Activated CD4-positive, alpha-beta T cell treated with anti-CD3 and anti-CD28 coated beads, Interleukin-2, amount 10 ng/mL, durations not matched to agents 24 days and 14 days (primary cell): ENCODE measurements at places on chromosomes 7 and 10. TPM values are rescaled to one million over a fixed set of nuclear protein-coding genes. Genes with fewer than 3 reads are reported as not detected.

- DNase-seq, result peak; percentile 67
These were observed 1.8 kb downstream of the GDI2 start for GRCh38 chr10:5811387-5811821.

DNA sequence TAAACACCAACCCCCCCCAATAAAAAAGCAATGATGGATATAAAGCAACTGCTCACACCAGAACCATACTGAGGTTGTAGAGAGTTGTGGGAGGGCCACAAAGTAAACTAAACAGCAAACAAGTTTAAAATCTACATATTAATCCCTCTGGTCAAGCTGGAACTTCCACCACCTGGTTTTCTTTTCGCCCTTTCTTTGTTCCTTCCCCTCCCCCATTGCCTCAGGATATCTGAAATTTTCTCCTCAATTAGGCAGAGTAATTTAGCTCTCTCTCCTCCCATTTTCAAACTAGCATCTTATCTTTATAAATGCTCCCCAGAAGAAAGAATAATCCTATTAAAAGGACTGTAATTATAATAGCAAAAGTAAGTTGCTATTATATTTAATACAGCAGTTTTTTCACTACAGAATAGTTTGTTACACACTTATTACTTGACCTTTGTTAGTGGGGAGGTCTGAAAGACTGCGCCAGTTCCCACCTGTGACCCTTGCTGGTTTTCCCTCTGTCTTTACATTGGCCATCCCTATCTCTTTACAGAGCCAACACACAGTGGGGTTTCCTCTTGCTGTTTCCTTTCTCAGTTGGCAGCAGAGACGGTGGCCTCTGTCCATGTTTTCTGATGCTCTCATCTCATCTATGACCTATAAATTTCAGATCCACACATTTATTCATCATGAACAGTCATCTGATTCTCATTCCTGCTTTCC lies 235.4 kb downstream of the RNLS start:
- DNase-seq, result no peak

- DNase-seq, result no peak
These were observed 10.4 kb downstream of the TWIST1 start for GRCh38 chr7:19107081-19107355.

DNA sequence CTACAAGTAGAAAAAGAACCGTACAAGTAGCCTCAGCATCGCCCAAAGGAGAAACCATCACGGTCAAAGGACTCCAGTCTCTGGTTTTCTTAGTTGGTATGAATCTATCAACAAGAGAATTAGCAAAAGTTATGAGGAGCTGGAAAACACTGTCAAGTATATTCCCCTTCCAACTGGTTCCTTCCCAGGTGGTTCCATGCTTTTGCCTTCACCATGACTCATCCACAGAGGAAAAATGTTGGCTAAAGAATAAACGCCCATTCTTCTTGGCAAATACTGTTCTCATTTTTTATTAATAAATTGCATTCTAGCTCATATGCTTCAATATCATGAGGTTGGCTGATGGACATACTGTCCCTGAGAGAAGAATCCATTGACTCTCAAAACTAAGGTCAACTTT lies 6.4 kb downstream of the ELMO1 start:
- no peak for DNase-seq

- DNase-seq, result no peak
These were observed 8.0 kb downstream of the FRMPD2 start for GRCh38 chr10:48266528-48266927.

DNA sequence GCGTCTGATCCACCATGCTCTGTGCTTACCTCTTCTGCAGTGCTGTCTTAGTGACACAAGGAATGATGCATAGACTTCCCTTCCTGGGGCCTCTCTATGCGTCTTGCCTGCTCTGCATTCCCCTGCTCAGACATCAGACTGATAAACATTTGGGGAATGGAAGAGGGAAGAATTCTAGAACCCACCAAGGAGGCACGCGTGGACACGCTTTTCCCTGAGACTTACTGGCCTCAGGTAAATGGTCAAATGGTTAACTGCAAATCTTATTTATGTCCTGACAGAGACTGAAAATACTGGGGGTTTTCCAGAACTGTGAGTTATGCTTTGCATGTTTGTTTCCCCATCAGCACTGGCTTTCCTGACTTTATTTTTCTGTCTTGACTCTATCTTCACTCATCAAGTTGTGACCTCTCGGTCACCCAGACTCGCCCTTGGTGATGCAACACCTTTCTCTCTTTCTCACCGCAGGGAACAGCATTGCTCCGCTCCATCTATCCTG lies 285.9 kb upstream of the FZD8 start:
- DNase-seq, result no peak

Gene ZNF488
- 0.07 TPM in 1 of 2 replicates, not detected in the other for total RNA-seq

Gene AQP1
- total RNA-seq, result not detected in 2 replicates

Gene BTRC
- 16.2 and 19.0 TPM in 2 replicates for total RNA-seq

GRCh38 chr7:149860821-149861727 lies 12.7 kb upstream of the ATP6V0E2 start:
- peak; percentile 71 for DNase-seq

- no peak for DNase-seq
These were observed 57.3 kb upstream of the HABP2 start for GRCh38 chr10:113495553-113495952.

Gene KCNH2
- 0.36 and 0.37 TPM in 2 replicates for total RNA-seq

Gene SLC37A3
- total RNA-seq, result 162 and 167 TPM in 2 replicates

Gene ZNF485
- total RNA-seq, result 7.1 and 9.2 TPM in 2 replicates

GRCh38 chr10:103678178-103678526 lies 177.2 kb downstream of the SH3PXD2A start:
- DNase-seq, result peak; percentile 96

Gene VPS41
- total RNA-seq, result 57.9 and 58.4 TPM in 2 replicates

Gene LDB3
- total RNA-seq, result 0.07 TPM in 1 of 2 replicates, not detected in the other

Gene CPA4
- not detected in 2 replicates for total RNA-seq

- DNase-seq, result no peak
These were observed 6.4 kb downstream of the LFNG start for GRCh38 chr7:2525658-2526630.

DNA sequence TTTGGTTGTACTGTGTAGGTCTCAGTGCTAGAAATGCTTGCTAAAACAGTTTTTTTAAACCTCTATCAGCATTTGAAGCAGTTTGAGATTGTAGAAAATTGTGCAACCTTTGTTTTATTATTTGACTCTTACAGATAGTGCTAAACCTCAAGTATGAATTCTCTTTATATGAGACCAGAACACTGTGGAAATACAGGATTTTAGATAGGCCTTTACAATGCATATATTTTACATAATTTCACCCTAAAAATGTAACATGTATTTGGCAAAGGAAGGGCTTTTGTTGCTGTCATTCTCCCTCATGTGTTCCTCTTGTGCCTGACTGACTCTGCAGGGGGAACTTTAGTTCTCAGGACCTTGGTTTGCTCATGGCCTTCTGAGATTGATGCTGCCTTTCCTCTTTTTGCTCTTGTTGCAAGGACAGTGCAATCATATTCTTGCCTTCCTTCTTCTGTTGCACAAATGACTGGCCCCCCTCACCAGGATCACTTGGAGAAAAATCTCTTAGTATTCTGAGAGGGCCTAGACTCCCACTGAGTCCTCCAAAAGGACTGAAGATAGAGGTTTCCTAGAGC lies 188.7 kb downstream of the PPP1R9A start:
- DNase-seq, result no peak

DNA sequence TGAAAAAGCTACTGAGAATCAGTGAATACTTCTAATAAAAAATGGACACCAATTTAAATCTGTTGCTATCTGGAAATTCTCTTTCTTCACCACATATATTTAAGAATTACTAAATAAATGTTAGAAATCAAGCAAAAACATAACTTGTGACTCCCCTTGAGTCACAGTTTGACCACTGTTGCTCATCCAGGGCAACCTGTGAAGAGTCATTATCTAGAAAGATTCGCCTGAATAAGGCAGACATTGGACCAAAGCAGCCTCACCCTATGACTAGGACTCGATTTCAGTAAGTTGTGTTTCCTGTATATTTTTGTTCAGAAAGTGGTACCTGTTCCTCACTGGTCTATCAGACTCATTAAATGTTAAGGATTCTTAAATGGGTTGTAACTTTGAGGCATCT lies 572.4 kb downstream of the ATRNL1 start:
- DNase-seq, result no peak

Gene ALOX5
- total RNA-seq, result 1.0 and 2.4 TPM in 2 replicates

- DNase-seq, result no peak
These were observed 47.5 kb downstream of the ZNF467 start for GRCh38 chr7:149725916-149726315.

DNA sequence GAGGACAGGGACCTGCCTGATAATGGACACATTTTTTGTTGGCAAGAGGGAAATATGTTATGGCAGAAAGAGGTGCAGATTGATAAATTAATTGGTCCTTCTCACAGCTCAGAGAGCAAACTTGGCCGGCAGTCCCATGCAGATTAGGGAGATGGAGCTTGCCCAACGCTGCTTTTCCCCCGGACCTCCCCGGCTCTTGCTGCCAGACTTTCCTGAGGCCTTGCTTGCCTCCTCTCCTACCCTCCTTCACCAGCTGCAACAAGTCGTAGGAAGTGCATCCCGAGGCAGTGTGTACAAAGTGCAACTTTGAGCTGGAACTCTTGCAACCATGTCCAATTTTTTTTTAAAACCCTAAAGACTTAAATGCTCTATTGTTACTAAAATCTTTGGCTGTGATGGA lies 215.5 kb downstream of the LRMDA start:
- DNase-seq, result no peak

Gene TRIM50
- not detected in 2 replicates for total RNA-seq

- no peak for DNase-seq
These were observed 87.9 kb upstream of the PLXDC2 start for GRCh38 chr10:19728376-19728775.

Gene CFTR
- total RNA-seq, result not detected in 2 replicates
